ENCODE measurements at places on chromosomes 11 and 22.
A peak's percentile ranks its signal among the peaks of the same experiment; 100 is the strongest.

- DNase-seq: no peak
Measured at GRCh38 chr11:71502026-71502425, 25.0 kb upstream of the KRTAP5-7 start.

GRCh38 chr11:1516273-1517067, 29.9 kb upstream of the MOB2 start:
- DNase-seq: no peak

DNA sequence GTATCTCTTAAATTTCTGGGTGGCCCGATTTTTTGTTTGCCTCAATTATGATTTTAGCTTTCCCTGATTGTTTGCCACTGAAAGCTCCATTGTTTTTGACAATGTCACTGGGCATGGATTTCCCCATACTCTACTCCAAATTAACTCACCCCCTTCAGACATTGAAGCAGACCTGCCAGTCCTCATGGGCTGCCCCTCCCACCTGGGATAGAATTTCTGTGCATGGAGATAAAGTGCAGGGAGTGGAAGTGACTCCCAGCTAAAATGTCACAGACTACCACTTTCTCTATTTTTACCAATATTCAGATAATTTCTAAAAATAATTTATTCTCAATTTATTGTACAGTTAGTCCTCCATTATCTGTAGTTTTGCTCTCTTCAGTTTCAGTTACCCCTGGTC, 79.1 kb upstream of the CLPB start:
- DNase-seq: peak; percentile 28

GRCh38 chr11:69699213-69699612, 4.6 kb downstream of the FGF19 start:
- DNase-seq: no peak

DNA sequence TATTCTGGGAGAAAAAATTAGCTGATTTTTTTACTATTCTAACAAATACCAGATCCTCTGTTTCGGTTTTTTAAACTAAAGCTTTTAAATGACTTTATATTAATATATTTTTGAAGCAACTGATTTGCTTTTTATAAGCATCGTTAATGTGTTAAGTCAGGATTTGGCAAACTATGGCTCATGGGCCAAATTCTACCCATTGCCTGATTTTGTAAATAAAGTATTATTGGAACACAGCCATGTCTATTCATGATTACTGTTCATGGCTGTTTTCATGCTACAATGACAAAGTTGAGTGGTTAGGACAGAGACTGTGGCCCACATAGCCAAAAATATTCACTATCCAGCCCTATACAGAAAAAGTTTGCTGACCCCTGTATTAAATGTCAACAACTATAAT, 29.6 kb downstream of the BTBD10 start:
- DNase-seq: no peak

- peak; percentile 88 for DNase-seq
Measured at GRCh38 chr22:37021710-37022482, 2.4 kb downstream of the MPST start.

- DNase-seq: no peak
Measured at GRCh38 chr22:17875156-17875555, 100.9 kb upstream of the BID start.

GRCh38 chr11:32597921-32598320, 14.3 kb downstream of the EIF3M start:
- DNase-seq: no peak

DNA sequence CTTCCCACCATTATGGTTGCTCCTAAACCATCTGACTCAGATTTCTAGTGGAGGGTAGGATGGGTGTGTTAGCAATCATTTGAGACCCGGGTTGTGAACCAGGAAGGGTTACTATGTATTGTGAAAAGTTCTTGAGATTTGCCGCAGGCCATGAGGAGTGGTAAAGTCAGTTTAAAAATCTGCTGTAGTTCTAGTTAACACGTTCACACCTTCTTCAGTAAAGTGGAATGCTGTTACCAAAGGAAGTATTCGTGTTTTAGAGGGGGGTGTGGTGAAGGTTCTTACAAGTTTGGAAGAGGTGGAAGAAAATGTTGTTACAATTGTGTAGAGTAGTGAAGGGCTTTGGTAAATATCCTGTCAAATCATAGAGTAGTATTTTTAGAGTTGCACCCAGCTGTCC, 2.6 kb downstream of the MTMR3 start:
- DNase-seq: no peak

- DNase-seq: no peak
Measured at GRCh38 chr11:13291800-13292199, 14.2 kb downstream of the BMAL1 start.

GRCh38 chr11:92702037-92702804, 267.2 kb upstream of the MTNR1B start:
- no peak for DNase-seq

DNA sequence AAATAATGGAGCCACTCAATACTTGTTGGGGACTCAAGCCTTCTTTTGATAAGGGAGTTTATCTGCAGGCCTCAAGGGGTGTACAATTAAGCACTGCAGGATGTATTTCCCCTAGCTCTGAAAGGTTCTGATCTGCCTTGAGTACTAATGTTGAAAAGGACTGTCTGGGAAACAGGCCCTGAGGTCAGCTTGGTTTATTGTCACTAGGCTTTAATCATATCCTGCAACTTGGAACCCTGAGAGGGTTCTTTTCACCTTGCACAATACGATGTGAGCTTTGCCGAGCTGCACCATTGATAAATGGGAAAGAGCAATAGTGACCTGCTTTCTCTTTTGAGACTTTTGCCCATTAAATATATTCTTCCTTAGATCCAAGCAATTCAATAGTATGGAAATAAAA, 31.6 kb upstream of the HORMAD2 start:
- no peak for DNase-seq

DNA sequence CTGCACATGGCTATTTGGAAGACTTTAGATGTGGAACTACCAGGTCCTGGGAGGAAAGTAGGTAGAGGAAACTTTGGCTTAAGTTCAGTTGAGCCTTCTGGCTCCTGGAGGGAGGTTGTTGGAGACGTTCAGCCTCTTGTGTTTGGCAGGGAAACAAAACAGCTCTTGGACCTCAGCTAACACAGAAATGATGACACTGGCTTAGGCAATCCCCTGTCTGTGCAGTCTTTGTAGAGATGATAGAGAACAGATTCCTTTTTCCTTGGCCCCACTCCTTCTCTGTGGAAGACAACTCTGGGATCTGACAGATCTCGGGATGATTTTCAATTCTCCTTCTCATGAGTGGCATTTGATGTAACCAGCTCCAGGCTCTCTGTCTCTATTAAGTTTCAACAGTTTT, 428.5 kb downstream of the TMEM135 start:
- no peak for DNase-seq

GRCh38 chr22:47850644-47851151, 1088.2 kb downstream of the TBC1D22A start:
- no peak for DNase-seq

GRCh38 chr11:129061492-129062230, 119.0 kb upstream of the TP53AIP1 start:
- no peak for DNase-seq

DNA sequence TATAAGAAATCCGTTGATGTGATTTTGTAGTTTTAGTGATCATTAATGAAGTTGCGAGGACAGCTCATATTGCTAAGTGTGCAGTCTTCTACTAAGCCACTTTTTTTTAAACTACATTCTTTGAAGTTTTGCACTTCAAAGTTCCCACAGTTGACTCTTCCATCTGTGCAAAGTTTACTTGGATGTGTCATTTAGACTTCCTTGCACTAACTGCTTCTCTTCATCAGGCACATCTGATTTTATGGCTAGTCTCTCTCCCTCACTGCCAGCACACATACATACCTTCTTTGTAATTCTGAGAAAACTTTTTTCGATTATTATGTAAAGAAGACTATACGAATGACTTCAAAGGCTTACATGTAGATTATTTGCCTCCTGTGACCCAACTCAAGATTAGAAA, 250.0 kb downstream of the DYNC2H1 start:
- no peak for DNase-seq

GRCh38 chr11:67504005-67504949, 886 bp downstream of the PITPNM1 start:
- DNase-seq: no peak

- peak; percentile 90 for DNase-seq
Measured at GRCh38 chr22:50526834-50527801, 1.7 kb upstream of the SCO2 start.

DNA sequence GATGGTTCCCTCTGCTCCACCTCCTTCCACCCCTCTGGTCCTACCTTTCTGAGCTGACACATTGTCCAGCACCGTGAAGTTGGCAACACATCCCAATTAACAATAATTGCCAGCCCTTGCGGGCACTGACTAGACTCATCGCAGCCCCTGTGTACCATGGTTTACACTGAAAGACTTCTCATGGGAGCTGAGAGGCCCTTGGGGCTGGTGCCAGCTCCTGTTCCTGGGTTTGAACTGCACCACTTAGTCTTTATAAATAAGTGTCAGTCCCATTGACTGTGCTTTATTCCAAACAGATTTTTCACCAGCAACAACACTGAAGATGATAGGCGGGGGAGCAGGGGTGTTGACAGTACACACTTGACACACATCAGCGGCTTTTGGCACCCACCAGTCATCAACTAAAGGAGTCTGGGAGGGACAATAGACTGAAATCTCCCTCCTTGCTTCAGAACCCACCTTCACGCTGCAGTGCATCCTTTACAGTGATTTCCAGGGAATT, 447.3 kb downstream of the NTM start:
- DNase-seq: no peak

- no peak for DNase-seq
Measured at GRCh38 chr11:72085621-72086351, 5.1 kb downstream of the LRRC51 start.

DNA sequence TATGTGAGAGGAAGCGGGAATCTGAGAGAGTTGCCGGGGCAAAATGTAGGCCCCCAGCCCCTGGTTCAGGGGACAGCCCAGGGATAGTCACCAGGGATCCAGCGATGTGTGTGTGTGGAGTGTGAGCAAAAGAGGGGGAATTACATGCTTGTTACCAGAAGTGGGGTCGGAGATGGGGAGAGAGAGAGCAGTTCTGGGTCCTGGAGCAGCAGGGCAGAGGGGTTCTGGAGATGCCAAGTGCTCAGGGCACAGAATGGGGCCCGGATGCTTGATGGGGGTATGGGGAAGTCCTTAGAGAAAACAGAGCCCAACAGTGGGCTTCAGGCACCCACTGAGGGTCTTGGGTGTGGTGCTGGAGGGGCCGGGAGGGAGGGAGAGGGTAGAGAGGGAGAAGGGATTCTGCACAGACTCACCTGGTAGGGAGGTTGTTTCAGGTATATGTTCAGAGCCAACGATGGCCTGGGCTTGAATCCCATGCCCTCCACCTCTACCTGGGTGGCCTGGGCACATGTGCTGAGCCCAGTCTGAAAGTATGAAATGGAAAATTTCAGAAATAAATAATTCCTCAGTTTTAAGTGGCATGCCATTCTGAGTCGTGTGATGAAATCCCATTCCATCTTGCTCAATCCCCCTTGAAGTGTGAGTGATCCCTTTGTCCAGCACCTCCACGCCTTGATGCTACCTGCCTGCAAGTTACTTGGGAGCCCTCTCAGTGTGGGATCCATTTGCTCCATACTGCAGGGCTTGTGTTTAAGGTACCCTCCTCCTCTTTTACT, 12.4 kb downstream of the SMIM38 start:
- no peak for DNase-seq

- no peak for DNase-seq
Measured at GRCh38 chr11:69377953-69378302, 84.0 kb downstream of the MYEOV start.

DNA sequence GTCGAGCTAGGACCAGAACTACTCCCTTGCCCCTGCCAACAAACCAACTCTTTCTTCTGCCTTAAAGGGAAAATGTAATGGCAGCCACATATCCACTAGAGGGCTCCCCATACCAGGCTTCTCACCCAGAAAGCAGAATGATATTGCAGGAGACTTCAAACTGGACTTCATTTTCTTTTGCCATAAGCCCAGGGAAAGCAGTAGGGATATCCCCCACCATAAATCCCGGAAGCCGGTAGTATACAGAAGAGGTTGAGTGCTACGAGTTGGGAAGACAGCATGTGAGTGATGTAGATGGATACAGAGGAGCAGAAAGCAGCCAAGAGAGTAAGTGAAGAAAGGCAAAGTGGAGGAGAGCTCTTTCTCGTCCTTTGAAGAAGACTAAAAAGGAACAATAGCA, 12.1 kb downstream of the PLAAT5 start:
- peak; percentile 86 for DNase-seq

DNA sequence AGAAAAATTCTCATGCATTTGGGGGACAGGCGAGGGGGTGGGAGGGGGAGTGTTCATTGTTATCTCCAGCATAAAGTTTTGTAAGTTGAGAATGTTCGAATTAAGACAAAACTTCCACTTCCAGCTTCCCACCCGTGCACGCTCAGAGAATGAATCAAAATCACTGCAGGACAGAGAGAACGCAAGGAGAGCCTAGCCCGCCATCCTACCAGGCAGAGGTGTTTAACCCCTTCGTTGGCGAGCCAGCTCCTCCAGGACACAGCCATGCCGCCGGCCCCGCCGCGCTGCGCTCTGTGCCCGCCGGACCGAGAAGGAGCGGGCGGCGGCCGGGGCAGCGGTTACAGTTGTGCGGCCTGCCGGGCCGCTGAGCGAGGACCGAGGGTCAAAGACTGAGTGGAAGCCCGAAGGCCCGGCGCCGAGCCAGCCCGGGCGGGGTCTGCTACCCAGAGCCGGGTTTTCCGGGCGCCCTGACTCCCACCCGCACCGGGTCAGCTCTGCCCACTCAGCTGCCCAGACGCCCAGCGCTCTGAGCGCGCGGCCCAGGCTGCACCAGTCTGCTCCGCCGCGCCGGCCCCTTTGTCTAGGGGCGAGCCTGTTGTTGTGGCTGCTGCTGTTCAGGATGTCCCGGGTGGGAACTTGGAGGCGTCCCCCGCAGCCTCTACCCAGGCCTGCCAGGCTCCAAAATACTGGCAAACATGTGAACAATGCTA, at the start of gene NOX4:
Gene NOX4 (minus strand): TSS at position 395 of the 710 bp plus-strand sequence. CDS start 129 bp downstream, at position 266.
- peak; percentile 0 for DNase-seq

GRCh38 chr11:130655300-130655699, 206.9 kb downstream of the ADAMTS15 start:
- DNase-seq: no peak

DNA sequence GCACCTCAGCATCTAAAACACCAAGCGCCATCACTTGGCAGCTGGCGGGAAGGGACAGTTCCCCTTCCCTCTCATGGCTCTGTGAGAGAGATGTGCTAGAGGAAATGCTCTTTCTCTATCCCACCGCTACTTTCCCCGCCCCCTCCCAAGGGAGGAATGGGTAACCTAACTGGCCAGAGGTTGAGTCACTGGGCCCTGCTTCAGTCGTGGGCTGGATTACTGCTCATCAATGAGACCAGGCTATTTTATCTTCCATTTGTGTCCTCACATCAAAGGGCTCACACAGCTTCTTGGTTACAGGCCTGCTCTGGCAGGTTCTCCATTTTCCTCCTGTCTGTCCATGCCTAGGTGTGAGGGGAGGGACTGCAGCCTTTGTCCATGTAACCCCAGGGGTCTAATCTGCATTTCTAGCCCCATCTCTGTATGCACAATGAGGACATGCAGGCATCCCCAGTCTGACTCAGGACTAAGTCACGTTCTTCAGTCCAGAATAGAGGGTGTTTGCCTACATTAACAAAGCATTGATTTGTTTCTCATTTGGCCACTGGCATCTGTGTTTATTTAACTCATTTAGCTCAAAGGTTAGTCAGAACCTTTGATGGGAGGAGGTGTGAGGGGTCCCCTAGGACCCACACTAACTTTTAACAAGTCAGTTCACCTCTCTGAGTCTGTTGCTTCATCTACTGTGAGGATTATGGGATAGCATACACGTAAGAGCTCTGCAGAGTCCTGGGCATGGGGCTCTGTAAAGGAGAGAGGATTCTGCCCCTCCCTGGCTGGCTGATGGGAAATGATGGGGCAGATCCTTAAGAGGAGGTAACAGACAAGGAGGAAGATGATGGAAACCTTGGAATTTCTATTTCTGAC, 99.1 kb downstream of the XRRA1 start:
- DNase-seq: no peak

- no peak for DNase-seq
Measured at GRCh38 chr22:19287889-19288288, 3.6 kb downstream of the CLTCL1 start.
